ENCODE measurements at places on chromosomes 2 and 18.
A peak's percentile ranks its signal among the peaks of the same experiment; 100 is the strongest.

DNA sequence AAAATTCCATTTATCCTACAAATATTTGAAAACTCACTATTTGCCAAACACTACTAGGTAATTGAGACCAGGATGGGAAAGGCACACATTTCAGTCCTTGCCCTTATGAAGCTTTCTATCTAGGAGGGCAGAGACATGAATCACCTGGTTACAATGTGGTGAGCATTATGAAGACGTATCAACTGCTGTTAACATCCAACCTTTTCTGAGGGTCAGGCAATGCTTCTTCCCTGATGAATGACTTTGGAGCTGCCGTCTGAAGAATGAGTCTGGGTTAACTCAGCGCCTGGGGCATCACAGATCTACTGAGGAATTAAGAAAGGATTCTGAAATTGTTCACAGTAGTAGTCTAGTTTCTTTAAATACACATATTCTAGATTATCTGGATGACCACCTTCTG is 62.1 kb upstream of the NOSTRIN start:
- no peak for DNase-seq

DNA sequence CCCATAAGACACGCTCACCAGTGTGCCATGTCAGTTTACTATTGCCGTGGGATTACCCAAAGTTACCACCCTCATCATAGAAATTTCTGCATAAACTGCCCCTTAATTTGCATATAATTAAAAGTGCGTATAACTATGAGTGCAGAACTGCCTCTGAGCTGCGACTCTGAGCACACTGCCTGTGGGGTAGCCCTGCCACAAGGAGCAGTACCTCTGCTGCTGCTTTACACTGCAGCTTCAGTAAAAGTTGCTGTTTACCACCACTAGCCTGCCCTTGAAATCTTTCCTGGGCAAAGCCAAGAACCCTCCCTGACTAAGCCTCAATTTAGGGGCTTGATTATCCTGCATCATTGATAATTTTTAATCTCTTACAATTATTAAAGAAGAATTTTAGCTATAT is 213.9 kb upstream of the MAP2 start:
- no peak for DNase-seq

DNA sequence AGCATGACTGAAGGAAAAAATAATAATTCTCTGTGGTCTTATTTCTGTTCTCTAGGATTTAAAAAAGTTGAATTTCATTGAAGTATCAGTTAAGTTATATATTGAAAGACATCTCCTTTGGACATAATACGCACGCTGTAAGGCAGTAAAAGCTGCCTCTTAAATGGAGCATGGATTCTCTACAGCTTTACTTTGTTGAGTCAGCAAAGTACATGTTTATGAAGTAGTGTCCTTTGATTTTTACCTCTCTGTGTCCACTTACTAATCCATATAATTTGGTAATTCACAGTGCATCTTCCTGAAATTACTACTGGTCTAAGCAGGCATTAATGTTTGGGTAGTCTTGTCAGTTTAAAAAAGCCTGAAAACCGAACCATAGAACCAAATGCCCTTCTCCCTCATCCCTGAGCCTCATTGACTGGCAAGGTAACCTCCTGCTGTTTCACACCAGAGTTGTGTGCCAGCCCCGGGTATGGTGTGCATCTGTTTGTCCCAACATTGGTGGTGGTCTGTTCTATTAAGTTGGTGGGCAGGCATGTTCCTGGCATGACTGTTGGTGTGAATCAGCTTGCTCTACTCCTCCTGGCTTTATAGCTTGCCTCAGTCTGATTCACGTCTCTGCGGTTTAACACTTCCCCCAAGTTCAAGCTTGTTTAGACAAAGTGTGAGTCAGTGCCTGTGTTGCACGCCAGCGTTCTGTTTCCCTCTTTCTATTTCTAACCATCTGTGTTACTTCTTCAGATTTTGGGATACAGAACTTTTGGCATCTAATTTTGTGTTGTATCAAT is 71.0 kb upstream of the ITM2C start:
- peak; percentile 65 for DNase-seq

GRCh38 chr2:29562319-29562718 is 359.1 kb downstream of the ALK start:
- DNase-seq: no peak

DNA sequence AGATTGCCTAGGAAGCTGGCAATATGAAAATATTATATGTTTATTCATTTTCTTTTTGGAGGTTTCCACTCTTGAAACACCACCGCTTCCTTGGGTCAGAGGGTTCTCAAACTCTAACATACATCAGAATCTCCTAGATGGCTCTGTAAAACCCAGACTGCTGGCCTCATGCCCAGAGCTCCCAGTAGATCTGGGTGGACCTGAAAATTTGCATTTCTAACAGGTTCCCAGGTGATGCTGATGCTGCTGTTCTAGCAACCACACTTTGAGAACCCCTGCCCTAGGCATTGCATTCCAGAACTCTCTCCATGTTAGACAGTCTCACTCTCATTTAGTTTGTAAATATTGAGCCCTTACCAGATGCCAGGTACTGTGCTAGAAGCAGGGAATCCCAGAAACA is 139.4 kb downstream of the FAM210A start:
- DNase-seq: no peak
